Glutamatergic neuron (in vitro differentiated cells): ENCODE measurements at places on chromosomes 3 and 15.

- no peak for DNase-seq
Measured at GRCh38 chr3:124107104-124107890, 115.4 kb upstream of the ROPN1 start.

DNA sequence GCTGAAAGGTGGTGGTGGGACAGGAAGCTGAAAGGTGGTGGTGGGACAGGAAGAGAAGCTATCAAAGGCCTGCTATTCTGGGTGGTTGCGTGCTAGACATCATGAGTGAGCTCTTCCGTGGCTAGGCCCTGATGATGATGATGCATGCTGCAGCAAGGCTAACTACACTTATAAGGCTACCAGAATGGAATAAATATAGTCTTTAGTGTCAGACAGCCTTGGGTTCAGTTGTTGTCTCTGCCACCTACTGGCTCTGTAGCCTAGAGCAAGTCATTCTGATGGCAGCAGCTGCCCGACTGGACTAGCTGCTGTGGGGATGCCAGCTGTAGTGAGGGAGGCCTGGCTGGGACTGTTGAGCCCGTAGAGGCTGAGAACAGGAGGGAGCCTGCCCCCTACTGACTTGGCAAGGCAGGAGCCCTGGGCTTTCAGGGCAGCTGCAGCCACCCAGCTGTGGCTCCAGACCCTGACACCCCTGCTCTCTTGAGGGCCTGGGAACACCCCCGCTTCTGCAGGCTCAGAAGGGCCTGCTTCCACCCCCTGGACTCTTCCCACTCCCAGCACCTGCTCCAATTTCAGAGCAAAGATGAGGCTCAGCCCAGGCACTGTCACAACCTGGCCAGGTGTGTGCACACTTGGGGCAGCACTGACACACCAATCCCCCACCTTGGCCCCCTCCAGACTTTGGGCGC lies 21.4 kb upstream of the ZBED2 start:
- no peak for DNase-seq

DNA sequence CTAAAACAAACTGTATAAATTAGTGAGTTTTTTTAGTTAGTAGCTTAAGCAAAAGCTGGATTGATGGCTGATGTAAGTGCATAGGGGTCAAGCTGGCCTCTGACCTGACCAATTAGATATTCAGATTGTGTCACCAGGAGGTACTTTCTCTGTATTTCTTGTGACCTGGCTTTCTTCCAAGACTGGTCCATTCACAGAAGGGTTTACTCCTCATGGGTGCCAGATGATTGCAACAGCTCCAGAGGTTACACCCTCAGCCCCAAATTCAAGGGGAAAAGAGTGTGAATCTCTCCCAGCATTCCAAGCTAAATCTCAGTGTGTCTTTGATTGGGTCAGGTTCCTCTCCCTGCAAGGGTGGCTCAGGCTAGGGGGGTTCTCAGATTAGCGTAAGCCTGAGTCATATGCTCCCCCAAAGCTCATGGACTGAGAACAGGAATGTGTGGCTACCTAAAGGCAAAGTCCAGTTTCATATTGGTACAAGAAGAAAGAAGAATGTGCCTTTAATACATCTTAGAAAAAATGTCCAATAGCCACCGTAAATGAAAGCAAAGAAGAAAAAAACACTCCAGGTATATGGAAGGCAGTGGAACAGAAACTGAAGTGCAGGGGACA lies 16.5 kb downstream of the PML start:
- no peak for DNase-seq

GRCh38 chr3:111152496-111152895 lies 80.9 kb downstream of the NECTIN3 start:
- no peak for DNase-seq

- DNase-seq = no peak
Measured at GRCh38 chr15:95712785-95713184, 617.7 kb upstream of the NR2F2 start.

DNA sequence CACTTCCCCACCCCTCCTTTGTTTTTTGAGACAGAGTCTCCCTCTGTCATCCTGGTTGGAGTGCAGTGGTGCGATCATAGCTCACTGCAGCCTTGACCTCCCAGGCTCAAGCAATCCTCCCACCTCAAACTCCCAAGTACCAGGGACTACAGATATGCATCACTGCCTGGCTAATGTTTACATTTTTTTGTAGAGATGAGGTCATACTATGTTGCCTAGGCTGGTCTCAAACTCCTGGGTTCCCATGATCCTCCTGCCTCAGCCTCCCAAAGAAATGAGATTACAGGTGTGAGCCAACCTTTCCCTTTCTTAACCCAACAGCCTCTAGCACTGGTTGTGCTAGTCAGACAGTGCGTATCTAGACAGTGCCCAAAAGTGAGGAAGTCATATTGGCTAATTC lies 6.4 kb upstream of the GATM start:
- DNase-seq = no peak

DNA sequence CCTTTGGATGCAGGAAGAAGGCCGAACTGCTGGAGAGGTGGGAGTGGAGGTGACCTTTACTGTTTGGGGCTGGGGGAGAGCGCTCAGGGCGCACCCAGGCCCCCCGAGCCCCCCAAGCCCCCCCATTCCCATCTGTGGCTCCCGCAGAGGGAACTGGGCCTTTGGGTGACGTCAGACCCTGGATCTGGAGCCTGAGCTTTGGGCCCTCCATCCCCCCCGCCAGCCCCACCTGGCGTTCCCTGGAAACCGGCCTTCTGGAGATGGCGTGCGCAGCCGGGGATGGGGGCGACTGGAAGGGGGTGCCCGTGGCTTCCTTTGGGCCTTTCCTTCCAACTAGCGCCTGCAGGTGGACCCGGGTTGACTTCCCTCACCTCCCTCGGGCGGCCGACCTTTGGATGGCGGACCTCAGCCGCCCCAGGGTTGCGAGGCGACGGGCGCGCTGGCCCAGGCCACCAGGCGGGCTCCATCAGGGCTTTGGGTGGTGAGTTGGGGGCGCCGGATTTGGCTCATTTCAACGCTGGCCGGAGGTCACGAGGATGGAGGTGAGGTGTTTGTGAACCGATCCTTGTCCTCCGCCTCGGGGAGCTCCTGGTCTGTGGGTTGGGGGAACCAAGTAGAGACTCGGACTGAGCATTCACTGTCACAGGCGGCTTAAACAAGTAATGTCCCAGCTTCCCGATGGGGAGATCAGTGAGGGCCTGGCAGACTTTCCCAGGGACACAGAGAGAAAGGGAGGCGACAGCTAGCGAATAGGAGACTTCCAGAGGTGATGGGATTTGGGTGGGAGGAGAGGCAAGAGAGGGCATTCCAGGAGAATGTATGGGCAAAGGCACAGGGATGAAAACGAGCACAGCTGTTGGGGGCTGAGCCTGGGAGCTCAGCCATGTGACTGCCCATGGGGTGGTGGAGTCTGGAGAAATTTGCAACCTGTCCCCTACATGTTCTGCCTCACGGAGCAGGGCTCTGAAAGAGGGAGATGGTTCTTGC lies 709 bp downstream of the SCAMP5 start:
- peak; percentile 65 for DNase-seq

GRCh38 chr15:85116066-85116465 lies 134.4 kb downstream of the PDE8A start:
- DNase-seq = no peak

DNA sequence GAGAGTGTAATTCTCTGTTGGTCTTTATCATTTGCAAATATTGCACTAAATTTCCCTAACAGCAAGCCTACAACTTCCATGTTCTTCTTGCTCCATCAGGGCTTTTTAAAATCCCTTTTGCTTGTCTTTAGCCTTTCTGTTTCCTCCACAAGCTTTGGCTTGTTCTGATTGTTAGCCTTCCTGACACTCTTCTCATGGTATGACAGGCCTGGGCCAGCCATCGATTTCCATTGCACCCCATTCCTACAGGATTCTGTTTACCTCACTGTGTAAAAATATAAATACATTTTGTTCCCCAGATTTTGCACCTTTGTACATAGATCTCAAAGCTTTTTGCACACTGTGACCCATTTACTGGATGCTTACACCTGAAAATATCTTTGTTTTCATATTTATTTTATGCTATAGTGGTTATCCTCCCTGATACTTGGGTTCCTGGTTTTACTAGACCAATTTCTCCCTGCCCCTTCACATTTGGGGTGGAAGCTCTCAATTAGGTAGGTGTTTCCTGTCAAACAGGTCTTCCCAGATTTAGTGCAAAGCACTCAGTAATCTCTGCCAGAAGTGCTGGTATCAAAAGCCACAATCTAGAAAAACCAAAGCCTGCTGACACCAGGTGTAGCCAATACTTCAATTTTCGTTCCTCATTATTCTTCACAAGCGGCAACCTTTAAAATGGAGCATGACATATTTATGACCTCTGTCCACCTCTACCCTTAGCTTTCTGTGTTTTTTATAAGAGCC lies 57.9 kb upstream of the PPP2R3A start:
- no peak for DNase-seq

DNA sequence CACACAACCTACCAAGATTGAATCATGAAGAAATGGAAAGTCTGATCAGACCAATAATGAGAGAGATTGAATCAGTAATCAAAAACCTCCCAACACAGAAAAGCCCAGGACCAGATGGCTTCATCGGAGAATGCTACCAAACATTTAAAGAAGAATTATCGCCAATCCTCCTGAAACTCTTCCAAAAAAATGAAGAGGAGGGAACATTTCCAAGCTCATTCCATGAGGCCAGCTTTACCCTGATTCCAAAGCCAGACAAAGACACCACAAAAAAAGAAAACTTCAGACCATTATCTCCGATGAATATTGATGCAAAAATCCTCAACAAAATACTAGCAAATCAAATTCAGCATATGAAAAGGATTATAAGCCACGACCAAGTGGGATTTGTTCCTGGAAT lies 94.1 kb downstream of the SENP2 start:
- DNase-seq = no peak

DNA sequence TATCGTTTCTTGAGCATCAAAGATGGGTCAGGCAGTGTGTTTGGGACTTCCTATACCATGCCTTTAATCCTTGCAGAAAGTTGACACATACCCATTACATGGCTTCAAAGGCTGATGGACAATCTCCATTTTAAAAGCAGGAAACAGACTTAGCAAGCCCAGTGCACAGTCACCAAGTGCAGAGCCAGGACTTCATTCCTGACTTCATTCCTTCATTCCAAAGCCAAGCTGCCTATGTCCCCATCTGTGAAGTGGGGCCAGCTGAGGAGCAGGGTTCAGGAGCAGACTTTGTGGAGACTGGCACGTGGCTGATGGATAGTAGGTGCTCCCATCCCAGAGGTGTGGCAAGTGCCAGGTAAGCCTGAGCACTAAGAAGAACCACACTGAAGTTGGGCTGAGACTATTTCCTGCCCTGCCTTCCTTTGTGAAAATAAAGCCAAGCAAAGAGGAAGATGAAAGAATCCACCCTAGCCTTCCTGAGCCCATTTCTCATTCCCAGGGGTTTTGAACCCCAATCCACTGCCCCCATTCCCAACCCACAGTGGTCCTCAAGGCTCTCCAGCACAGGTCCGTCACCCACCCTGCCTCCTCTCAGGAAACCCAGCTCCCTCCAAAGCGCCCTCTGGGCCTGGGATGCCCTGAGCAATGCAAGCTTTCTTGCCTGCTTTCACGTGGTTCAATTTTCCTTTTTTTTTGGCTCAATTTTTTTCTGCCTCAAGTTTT lies 1.8 kb downstream of the CX3CR1 start:
- no peak for DNase-seq

DNA sequence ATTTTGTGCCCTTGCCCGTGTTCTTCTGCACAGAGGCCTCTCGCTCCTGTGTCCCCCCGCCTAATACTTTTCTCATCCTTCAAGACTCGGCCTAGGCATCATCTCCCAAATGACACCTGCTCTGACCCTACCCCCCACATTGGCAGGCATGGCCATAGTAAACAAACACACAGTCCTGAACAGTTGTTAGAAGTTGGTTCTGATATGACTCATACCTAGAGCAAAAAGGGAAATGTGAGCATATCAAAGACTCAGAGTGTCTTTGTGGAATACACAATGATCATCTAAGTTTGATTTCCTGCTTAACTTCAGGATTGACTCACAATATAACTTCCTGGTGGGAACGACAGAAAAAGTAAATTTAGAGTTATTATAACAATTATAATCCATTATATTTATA lies 120.5 kb downstream of the POLR2M start:
- DNase-seq = no peak

- no peak for DNase-seq
Measured at GRCh38 chr3:52456169-52456799, 880 bp downstream of the NISCH start.

DNA sequence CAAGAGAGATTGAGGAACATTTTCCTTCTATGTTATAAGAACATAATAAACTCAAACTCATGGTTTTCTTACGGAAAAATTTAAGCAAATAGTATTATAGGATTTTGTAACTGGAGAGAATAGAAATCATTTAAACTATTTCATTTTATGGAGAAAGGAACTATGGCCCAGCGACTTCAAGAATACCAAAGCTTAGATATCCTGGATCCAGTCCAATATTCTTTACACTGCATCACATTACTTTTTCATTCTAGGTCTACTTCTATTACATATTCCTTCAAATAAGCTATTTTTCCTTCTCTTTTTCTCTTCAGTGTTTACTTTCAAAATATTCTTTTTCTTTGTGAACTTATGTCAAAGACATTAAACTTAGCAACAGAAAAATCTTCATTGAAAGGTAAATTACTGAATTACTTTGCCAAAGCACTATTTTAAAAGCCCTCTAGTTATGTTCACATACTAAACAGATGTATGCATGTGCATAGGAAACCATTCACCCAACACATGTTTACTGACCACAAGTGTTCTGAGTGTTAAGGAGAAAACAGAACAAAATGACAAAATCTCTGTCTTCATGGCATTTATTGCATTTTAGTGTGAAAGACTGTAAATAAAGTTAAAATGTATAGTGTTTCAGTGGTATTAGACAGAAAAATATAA lies 20.4 kb downstream of the KPNA4 start:
- DNase-seq = no peak

DNA sequence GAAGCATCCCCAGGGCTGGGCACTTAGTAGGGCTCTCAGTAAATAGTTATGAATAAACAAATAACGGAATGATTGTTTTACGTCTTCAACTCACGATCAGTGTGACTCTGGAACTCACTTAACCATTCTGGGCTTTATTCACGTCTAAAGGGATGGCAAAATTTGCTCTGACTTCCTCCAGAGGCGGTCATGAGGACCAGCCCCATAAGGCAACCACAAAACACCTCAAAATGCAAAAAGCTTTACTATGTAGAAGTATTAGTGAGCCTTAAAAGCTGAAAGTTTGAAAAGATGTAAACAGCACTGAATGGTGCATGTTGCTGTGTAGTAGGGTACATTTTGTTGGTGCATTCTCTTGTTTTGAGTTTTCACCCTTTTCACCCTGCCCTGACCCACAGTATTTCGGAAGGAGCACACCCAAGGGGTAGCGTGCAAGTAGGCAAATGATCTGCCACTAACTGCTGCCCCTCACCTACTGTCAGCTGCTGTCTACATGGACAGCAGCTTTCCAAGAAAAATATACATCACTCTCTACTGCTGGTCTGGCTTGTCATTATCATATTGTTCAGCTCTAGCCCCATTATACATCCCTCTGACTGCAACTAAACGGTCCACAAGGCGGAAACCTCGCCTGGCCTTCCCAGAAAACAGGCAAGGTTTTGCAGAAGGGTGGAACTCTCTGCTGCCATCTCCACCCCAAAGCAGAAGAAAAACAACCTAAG lies 308.5 kb upstream of the PROK2 start:
- DNase-seq = no peak

DNA sequence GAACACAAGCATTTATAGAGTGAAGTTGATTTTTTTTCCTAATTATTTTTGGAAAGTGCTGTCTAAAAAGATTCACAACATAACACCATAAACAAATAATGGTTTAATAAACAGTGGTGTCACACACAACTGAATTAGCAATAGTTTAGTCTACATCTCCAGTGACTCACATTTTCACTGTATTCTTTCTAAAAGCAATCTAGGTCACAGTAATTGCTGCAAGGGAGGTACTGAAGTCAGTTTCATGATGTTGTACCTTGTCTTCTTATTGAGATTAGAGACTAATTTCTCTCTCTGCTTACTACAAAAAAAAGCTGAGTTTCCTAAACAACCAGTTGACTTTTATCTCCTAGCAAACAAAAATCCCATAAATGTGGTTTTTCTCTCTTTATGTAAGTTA lies 29.6 kb downstream of the PLSCR4 start:
- no peak for DNase-seq
